ENCODE measurements at places on chromosomes 11 and 22. TPM values are rescaled to one million over a fixed set of nuclear protein-coding genes. Genes with fewer than 3 reads are reported as not detected.

PHF21B gene
- total RNA-seq, result not detected

TTC28 gene
- 41.9 TPM for total RNA-seq

HBG1 gene
- total RNA-seq, result not detected

APBB1 gene
- 46.2 TPM for total RNA-seq

RFPL2 gene
- total RNA-seq, result not detected

CNTN5 gene
- total RNA-seq, result not detected

PVALB gene
- total RNA-seq, result not detected

MYO7A gene
- total RNA-seq, result not detected

ME3 gene
- total RNA-seq, result 10.9 TPM

DNA sequence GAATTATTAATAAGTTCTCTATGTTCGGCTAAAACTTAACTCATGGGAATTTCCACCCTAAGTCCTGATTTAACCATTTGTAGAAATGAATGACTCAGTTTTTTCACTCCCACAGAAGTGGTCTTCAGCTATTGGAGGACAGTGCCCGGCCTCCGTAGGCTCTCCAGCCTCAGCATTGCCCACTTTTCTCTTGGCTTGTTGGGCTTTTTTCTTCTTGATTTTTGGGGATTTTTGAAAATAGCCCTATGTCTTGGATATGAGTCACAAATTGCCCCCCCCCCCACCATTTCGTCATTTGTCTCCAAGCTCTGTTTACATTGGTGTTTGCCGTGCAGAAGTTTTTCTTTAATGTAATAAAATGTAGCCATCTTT is 66.7 kb downstream of the PACS1 start:
- peak; percentile 55 for DNase-seq

DNA sequence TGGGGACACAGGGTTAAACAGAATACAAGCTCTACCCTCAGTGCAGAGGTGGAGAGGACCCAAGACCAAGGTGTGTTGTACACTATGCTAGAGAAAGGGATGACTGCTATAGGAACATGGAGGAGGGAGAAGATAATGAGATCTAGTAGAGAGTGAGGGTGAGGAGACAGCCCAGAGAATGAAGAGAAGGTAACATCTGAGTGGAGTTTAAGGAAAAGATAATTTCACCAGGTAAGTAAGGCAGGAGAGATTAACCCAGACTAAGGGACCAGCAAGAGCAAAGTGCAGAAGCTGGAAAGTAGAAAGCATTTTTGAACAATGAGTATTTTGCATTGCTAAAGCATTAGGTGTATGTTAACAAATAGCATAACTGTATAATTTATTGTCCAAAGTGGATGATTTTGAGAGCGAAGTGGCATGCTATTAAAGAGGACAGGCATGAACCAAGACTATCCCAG is 128.8 kb downstream of the RASSF10 start:
- DNase-seq, result peak; percentile 44

DNA sequence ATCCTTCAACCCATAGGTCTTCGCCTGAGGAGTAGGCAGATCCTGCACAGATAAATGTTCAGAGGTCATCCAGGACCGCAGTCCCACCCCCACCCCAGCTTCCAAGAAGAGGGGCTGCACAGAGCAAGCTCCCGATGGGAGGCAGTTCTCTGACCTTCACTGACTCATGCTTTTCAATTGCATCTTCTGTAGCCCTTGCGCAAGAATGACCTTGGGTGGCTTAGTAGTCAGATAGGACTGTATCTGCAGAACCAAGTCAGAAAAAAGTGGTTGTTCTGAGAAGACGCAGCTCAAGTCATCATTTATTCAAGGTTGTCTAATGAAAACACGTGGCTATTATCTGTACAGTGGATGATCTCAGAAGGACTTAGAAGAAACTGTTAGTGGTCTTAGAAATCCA is 16.4 kb upstream of the GRAMD1B start:
- peak; percentile 59 for DNase-seq

GRCh38 chr11:109416601-109417000 is 5.4 kb upstream of the C11orf87 start:
- no peak for DNase-seq

GRCh38 chr11:117770061-117770460 is 27.0 kb downstream of the DSCAML1 start:
- DNase-seq, result no peak

DNA sequence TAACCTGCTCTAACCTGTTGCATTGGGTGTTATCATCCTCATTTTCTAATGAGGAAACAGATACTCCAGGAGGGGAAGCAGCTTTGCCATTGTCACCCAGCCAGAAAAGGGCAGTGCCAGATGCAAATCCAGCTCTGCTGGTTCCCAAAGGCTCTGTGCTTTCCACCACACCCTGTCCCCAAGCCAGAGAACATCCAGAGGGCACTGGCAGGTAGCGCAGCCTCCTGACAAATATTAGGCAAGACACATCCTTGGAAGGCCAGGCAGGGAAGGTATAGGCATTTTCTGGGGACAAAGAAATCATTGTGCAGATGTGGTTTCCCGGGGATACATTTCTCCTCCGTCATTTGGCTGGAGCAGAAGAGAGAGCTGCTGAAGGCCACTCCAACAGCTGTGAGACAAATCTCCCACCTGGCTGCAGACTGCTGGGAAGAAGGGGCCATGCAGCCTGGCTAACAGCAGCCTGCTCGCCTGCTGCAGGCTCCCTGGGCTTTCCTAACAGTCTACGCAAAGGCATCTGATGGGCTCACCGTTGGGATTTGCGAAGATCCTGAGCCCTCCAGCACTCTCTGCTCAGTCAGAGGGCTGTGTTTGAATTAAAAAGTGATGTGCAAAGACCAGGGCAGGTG is 93.9 kb upstream of the PITPNB start:
- DNase-seq, result no peak

DNA sequence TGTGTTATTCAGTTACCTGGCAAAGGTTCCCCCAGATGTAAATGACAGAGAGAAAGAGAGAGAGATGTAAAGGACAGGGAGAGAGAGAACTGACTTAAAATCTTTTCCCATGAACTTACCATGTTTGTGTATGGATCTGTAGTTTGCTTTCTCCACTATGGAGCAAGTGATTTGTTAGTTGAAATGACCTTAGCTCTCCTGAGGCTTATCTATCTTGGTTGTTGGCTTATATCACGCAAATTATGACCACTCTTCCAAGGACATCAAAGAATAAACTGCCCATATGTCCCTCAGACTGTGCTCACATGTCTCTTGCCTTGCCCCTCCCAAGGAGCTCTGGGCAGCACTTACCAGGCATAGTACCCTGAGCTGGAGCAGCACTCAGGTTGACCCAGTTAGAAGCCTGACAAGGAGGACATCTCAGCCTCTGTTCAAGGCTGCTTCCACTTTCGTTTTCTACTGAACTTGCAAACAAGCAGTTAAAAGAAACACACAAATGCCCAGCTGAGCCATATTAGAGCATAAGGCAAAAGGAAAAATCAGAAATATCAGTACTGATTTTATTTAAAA is 95.3 kb upstream of the RCN1 start:
- DNase-seq, result peak; percentile 35

DNA sequence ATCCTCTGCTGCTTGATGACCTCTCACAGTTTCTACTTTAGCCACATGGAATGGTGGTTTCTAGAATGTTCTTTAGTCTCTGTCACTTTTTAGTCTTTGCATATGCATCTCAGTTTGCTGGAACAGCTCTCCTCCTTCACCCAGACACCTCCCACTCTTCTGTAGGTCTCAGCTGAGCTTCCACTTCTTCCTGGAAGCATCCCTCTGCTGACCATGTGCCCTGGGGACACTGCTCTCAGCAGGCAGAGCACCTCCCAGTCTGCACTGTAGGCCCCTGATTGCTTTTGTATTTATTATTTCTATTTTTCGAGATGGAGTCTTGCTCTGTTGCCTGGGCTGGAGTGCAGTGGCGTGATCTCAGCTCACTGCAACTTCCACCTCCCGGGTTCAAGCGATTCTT is 84.0 kb downstream of the GRIK4 start:
- no peak for DNase-seq

Measured in GM23248 (cell line).